GM19239 (cell line): ENCODE measurements at places on chromosomes 1 and 21.

DNA sequence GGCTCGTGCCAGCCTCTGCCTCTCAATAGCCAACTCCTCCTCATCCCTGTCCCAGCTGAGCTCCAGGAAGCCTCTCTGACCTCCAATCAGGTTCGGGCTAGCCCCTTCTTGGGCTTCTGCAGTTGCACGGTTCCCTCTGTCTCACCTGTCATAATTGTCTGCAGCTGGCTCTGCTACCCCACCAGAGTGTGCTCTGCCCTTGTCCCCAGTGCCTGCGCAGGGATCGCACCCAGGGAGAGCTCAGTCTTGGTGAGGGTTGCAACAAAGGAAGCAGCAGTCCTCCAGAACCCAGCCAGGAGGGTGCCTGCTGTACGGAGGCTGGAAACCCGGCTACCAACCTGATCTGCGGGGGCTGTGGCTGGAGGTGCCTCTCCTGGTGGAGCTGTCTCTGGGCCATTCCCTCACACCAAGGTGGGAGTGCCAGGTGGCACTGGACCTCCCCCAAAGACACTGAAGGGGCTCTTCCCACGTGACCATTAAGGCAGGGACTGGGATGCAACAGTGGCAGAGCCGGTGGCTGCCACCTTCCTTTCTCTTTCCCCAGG, 63.5 kb upstream of the DMRTB1 start:
- DNase-seq, result no peak

- no peak for DNase-seq
These were observed 179.4 kb upstream of the SGIP1 start for GRCh38 chr1:66354311-66355201.

DNA sequence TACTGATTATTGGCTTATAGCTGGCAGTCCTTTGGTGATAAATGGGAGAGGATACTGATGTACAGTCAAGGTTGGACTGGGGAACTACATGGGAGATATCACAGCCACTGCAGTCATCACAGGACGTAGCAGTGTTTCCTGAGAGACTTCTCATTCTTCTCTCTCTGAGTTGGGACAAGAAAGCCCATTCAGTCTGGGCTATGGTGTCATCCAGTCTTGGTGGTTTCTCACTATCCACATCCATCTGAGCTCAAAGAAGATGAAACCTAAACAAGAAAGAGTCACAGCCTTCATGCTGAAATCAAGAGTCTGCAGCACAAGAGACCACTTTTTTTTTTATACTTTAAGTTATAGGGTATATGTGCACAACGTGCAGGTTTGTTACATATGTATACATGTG, 12.8 kb upstream of the CD53 start:
- no peak for DNase-seq

GRCh38 chr21:42427809-42428419, 24.2 kb downstream of the UBASH3A start:
- no peak for DNase-seq

GRCh38 chr1:41377397-41377796, 16.2 kb downstream of the FOXO6 start:
- DNase-seq, result no peak

DNA sequence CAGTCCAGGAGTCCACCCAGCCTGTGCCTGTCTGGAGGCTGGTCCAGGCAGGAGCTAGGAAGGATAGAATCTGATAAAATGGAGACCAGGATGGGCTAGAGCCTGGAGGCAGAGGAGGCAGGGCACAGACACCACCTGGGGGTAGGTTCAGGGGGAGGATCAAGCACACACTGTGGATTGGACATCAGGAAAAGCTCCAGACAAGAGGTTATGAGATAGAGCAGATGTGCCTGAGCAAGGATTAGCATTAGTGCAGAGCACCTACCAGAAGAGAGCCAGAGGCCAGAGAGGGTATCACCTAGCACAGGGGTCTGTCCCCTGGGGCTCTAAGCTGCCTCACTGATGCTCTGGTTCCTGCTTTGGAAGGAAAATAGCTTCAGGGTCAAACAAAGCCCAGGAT, 216.7 kb upstream of the ZC3H12A start:
- DNase-seq, result no peak

GRCh38 chr1:16913833-16914662, 7.7 kb upstream of the CROCC start:
- DNase-seq, result peak; percentile 100

- no peak for DNase-seq
These were observed 49.5 kb downstream of the SETD4 start for GRCh38 chr21:36010801-36011200.

DNA sequence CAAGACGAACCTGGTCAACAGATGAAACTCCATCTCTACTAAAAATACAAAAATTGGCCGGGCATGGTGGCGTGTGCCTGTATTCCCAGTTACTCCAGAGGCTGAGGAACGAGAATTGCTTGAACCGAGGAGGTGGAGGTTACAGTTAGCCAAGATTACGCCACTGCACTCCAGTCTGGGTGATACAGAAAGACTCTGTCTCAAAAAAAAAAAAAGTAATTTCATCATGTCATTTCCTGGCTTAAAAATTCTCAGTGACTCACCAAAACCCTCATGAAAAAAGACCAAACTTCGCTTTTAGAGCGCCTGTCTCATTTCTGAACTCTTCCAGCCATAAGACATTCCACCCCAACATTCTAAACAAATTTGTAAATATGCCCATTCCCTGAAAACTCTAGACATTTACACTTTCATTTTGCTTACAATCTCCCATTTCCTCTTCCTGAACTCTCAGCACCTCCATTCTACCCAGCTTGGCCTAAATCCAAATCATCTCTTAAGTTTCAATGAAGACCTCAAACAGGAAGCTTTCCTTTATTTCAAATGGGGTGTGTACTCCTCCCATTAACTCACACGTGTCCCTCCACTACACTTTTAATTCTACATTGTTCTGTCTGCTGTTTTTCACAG, 50.5 kb upstream of the PRRC2C start:
- no peak for DNase-seq

GRCh38 chr1:9101510-9102146, 27.3 kb downstream of the GPR157 start:
- DNase-seq, result peak; percentile 77

- no peak for DNase-seq
These were observed 5.7 kb downstream of the MARK1 start for GRCh38 chr1:220533504-220534109.

DNA sequence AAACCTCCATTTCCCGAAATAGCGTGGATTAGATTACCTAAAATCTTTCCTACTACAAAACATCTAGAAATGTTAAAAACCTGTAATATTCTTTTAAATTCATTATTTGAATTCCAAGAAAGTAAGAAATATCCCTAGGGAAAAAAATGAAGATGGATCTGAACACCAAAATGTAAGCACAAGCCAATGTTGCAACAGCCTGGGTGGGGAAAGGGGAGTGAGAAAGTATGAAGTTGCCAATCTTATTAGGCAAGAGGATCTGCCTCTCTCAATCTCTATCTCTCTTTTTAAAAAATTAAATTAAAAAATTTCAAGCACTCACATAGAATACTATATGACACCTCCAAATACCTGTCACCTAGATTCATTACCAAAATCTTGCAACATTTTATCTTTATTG, 74.9 kb upstream of the IRF2BP2 start:
- DNase-seq, result no peak

- DNase-seq, result no peak
These were observed at the start of gene GABRD for GRCh38 chr1:2019172-2019543. Gene GABRD, plus strand, starts transcription at chr1:2019345. Its CDS starts 79 bp downstream, at chr1:2019424.

DNA sequence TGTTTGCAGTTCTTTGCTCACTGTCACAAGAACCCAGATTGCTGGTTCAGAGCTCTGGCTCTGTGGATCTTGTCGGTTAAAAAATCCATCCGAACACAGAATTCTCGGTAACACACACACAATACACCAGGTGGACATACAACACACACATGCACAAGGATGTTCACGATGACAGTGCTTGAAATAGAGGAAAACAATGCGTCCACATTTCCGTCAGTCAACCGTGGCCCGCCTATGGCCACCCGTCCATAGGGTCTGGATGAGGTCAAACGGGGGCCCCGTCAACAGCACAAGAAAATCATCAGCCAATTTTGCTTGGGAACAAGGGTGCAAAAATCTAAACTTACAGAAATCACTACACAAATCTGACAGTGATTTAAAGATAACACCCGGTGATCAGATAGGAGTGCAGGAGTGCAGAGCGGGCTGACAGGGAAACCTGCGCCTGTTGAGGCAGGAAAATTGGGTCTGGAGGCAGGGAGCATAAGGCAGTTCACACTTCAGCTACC, 50.4 kb upstream of the SLC19A1 start:
- no peak for DNase-seq

- DNase-seq, result no peak
These were observed 133.8 kb downstream of the HHIPL2 start for GRCh38 chr1:222413991-222414549.

DNA sequence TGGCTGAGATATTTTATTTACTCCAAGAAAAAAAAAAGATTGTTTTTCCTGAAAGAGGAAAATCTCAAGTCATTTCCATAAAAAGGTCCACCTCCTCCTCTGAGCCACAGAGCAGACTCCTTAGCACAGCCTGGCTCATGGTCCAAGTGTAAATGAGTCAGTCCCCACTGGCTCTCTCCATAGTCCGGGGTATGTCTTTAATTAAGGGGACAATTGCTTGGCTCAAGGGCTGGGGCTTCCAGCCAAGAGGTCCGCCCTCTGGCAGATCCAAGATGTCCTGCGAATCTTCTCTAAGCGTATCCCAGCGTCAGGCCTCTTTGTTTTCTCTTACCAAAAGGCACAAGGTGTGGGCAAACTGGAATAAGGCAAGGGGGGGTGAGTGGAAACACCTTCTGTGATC, 33.3 kb downstream of the FOXD2 start:
- DNase-seq, result no peak

DNA sequence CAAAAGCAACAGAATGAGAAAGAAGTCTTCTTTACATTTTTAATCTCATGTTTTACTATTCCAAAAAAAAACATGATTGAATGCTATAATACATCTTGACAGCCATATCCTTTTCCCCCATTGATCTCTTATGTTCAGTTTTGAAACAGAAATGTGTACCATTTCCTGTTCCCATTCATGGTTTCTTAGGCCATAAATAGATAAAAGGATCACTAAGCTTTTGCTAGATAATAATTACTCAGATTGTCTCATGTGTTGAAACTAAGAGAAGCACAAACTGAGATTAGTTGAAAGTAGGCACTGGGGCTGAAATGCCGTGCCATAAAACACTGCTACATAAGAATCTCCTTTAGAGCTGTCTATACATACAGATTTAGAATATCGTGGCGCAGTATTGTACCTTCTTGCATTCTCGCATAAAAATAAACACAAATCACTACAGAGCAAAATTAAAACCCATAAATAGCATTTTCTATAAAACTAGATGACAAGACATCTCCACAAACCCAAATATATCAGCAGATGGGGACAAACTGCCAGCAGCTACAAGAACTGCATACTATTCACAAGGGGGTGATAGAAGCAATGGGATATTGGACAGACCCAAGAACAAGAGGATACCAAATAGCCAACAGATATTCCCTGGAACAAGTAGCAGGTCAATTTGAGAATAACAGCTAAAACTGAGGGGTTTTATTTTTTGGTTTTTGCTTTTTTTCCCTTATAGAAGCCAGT, 405.3 kb upstream of the PRMT6 start:
- DNase-seq, result no peak

- DNase-seq, result no peak
These were observed 1.1 kb downstream of the TXNIP start for GRCh38 chr1:145995148-145995881.

GRCh38 chr1:37342736-37343135, 131.6 kb upstream of the ZC3H12A start:
- DNase-seq, result no peak

DNA sequence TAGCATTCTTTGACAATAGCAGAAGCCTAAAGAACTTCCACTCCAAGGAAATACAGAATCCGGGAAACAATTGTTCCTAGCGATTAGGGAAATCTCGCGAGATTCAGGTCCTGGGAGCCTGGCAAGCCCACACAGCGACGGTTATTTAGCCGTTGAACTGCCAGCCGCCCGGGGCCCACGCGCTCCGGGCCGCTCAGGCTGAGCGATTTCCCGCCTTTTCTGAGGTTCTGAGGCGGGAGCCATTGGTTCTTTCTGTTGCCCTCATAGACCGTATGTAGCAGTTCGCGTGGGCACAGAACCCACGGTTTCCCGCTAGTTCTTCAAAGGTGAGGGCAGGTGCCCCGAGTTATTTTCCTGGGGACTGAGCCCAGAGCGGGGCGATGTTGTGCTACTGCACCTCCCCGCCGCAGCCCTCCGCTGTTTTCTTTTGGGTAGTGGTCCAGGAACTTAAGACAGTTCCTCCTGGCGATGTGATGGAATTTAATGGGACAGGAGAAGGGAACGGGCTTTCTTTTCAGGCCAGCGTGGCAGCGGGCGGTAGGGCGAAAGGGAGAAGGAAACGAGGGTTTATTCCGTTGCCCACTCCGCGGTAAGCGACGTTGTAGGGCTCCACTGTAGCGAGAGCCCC, at the start of gene SYCP1:
Gene SYCP1 (plus strand): TSS at position 171 of the 628 bp plus-strand sequence. CDS start 602 bp downstream, outside the sequence.
- no peak for DNase-seq

DNA sequence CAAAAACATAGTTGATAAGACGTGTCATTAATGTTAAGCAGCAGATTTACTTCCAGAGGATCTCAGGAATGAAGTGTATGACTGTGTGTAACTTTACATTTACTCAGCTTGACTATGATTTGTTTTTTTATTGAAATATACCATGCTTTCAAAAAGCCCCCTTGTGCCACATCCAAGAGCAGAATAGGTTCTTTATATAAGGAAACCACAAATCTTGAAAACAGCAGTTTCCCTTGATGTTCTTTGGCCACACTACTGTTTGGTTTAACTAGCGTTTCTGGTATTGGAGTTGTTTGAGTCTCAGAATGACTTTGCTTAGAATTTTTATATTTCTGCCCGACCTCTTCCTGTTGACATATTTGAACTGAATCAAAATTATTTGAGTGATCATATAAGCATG, 25.0 kb downstream of the LRRC8C start:
- no peak for DNase-seq

- no peak for DNase-seq
These were observed 122.7 kb downstream of the LMO4 start for GRCh38 chr1:87451229-87451920.

- no peak for DNase-seq
These were observed 26.2 kb upstream of the CYYR1 start for GRCh38 chr21:26599261-26599660.

- no peak for DNase-seq
These were observed 18.0 kb upstream of the ST3GAL3 start for GRCh38 chr1:43689289-43689688.

- DNase-seq, result no peak
These were observed 269.3 kb upstream of the LYPLAL1 start for GRCh38 chr1:218904416-218904815.
